NCI-H82 (cell line): ENCODE measurements at places on chromosomes 3 and 15.

DNA sequence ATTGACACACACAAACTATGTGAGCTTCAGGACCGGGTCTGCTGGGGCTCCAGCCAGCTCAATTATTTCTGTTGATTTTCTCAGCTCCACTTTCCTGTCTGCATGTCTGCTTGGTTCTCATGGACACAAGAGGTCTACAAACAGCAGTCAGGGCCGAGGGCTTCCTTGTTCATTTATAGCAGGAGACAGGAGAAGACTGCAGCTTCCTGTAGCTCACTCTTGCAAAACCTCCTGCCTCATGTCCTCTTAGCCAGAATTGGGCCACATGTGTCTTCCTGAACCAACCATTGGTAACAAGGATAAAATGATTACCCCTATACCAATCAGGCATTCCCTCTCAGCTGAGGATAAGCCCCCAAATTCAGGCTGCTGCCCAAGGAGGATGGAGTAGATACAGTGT is 182.8 kb downstream of the TLE3 start:
- DNase-seq, result no peak

- no peak for DNase-seq
Measured at GRCh38 chr3:82038556-82038955, 277.1 kb upstream of the GBE1 start.

- DNase-seq, result no peak
Measured at GRCh38 chr3:12585970-12586369, 29.1 kb downstream of the MKRN2 start.

DNA sequence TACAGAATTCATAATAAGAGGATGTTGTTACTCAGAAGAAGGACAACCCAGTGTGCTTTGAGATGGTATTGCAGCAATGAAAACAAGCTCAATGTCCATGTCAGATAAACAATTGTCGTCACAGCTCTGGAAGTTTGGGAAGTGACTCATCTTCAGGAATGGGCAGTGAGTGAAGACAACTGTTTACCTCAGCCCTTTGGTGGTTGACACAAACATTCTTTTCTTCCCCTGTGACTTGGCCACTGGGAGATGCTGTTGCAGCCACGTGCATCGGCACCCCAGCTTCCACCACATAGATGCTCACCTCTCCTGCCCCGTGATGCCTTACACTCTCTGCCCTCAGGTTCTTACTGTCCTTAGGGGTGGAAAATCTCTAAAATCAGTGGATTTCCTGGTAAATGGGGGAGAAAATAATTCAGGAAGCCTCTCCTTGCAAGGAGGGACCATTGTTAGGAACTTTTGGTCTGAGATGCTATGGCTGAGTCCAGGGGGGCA is 114.1 kb upstream of the GALNT15 start:
- DNase-seq, result no peak

DNA sequence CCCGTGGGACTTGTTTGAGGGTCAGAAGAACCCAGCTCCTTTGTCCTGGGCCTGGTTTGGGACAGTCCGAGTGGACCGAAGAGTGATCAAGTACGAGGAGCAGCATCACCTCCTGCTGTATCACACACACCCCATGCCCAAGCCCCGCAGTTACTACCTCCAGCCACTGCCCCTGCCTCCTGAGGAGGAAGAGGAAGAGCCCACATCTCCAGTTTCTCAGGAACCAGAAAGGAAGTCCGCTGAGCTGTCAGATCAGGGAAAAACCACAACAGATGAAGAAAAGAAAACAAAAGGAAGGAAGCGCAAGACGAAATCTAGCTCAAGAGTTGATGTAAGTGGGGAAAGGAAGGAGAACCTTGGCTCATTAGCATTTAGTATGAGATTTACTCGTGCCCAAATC is 3.3 kb upstream of the P2RY12 start:
- no peak for DNase-seq

GRCh38 chr15:77470235-77470634 is 49.5 kb downstream of the HMG20A start:
- DNase-seq, result no peak

- peak; percentile 69 for DNase-seq
Measured at GRCh38 chr3:195543500-195544229, 540 bp upstream of the PPP1R2 start.

DNA sequence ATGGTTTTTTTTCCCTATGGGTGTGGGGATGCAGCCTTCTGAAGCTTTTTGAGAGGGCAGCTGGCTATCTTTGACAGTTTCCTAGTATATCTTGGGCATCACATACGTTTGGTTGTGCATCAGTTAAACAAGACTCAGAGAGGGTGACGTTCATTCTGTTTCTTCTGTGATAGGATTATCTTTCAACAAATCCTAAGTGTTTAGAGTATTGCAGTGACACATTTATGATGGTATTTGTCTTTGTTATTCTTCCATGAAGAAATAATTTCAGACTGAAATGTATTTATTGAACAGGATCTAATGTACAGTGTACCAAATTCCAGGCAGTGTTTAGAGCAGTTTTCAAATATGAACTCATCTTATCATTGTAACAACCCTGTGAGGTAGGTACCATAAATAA is 114.4 kb downstream of the PLCL2 start:
- DNase-seq, result no peak

DNA sequence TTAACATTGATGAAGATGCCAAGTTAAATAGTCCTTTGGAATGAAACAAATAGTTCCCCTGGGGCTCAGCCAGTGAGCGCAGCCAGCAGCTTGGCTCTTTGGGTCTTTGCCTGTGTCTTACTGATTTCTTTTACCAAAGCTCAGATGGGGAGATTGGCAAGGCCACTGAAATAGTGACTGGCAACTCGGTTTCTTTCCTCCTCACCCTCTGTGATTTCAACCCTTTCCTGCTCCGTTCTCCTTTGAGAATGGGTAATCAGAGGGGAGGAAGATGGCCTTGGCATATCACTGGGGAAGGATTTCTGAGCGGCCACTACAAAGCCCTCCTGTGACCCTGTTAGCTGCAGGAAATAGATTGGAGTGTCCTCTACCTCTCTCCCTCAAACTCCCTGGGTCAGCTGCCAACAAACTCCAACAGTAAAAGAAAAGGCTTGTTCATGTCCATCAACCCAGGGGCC is 337.1 kb upstream of the LRRFIP2 start:
- no peak for DNase-seq

DNA sequence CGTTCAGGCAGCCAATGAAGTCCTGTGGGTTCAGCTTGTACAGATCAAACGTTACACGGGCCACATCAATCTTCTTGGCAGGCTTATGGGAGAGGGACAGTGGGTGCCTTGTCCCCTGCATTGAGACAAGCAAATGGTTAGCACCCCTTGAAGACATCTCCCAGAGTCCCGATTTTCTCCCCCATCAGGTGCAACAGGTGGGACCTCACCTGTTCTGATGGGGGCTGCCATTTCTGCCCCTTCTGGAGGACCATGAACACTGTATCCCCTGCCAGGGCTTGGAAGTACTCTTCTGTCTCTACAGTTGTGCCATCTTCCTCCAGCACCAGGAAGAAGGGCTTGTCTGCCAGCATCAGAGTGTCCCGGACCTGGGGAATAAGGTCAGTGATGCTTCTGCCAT is 10.1 kb downstream of the CIDEC start:
- DNase-seq, result no peak

DNA sequence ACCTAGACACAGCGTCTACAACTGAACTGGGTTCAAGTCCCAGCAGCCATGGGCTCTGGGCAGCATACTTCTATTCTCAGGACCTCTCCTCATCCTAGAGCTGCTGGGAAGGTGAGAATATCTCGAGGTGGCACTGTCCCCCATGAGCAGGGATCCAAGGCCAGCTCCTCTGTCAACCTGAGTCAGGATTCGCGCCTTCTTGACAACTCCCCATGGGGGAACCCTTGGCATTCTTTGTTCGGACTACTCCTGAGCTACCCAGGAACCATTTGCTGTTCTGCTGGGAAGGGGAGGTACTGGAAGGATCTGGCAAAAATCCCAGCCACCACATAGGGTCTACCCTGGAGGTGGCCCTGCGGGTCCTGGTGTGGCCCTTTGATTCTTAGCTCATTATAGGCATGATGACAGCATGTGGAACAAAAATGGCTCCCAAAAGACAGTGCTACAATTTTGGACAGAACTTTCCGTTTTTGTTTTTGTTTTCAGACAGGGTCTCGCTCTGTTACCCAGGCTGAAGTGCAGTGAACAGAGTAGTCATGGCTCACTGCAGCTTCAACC is 22.3 kb downstream of the PLXNB1 start:
- no peak for DNase-seq

- no peak for DNase-seq
Measured at GRCh38 chr3:188943591-188943990, 228.2 kb upstream of the TPRG1 start.

- no peak for DNase-seq
Measured at GRCh38 chr3:48997102-48997635, 7.1 kb downstream of the P4HTM start.

DNA sequence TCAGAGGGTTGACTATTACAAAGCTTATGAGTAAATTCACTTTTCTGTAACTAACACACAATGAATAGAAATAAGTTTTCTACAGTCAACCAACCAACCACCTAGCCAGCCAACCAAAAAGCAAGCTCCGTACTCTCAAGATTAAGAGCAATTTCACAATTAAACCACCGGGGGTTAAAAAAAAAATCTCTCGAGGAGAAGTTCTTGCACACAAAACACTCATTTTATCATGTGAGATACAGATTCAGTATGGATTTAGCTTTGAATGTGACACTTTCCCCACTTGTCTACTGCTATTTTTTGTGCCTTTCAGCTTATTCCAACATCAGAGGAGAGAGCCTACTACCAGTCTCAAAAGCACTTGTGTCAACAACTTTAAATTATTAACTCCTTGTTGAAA is 135.3 kb downstream of the SV2B start:
- no peak for DNase-seq

GRCh38 chr3:147195887-147196286 is 210.5 kb downstream of the ZIC4 start:
- DNase-seq, result no peak

- DNase-seq, result peak; percentile 76
Measured at GRCh38 chr15:40098489-40099261, 10.0 kb downstream of the BMF start.

- DNase-seq, result no peak
Measured at GRCh38 chr3:189982321-189982945, 138.3 kb downstream of the P3H2 start.
